Epithelial cell of prostate (primary cell): ENCODE measurements at places on chromosomes 16 and 17.

- no peak for DNase-seq
These were observed 1.4 kb upstream of the RSKR start for GRCh38 chr17:28615260-28615940.

- DNase-seq, result no peak
These were observed 59.2 kb downstream of the MRM3 start for GRCh38 chr17:841313-841712.

DNA sequence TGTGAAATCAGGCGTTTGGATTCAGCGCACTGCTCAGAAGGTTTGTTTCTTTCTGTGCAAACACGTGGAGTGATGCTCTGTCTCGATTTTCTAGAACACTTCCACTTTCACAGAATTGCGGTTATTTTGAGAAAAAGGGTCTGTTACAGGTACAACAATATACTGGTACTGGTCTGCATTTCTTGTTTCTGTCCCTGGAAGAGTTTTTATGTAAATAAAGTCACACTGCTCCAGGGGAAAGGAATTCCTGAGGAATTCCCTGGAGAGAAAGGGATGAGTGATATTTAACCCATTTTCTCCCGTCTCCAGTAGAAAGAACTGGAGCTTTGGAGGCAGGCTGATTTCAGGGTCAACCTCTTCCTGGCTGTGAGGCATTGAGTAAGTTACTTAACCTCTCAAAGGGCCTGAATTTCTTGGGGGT is 16.2 kb upstream of the RMI2 start:
- no peak for DNase-seq

- no peak for DNase-seq
These were observed 222.7 kb downstream of the HS3ST4 start for GRCh38 chr16:25914357-25914962.
